ENCODE measurements at places on chromosomes 11 and 22.

GRCh38 chr11:112455791-112456190 is 195.1 kb upstream of the PLET1 start:
- no peak for DNase-seq

DNA sequence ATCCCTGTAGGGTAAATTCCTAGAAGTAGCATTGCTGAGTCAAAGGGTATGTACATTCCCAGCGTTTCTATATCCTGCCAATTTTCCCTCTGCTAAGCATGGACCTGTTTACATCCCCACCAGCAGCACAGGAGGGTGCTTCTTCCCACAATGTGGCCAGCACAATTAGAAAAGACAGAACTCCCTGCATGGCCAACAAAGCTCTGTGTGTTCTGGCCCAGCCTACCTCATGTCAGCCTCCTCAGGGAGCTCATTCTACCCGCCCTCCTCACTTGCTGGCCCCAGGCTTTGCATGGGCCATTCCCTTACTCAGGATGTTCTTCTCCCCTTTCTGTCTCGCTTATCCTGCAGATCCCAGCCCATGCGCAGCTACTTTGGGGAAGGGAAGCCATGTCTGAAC is 186.1 kb downstream of the DSCAML1 start:
- no peak for DNase-seq

DNA sequence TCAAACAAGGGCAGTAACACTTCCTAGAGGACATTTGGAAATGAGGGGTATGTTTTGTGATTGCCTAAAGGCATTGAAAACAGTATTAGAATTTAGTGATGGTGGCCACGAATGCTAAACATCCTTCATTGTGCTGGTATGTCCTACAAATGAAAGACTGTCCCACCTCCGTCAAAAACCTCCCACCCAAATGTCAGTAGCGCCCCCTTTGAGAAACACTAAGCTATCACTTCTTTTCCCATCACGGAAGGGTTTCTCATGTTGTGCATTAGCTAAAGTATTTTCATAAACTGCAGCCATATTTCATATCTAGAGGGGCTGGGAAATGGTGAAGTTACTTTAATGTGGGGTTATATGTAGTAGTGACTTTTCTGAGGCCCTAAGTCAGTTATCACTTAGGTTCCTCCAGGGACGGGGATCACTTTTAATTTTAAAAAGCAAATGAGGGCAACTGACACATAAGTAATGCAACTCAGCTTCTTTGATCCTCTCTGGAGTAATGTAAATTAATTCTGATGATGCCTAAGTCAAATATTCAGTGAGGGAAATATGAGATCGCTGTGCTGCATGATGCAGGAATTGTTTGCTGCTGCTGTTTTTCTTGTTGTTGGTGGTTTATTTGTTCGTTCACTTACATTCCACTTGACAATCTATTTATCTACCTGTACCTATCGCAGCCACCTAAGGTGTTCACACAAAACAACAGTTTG is 1403.4 kb upstream of the TENM4 start:
- no peak for DNase-seq

- DNase-seq, result no peak
These were observed 286.7 kb upstream of the CCDC90B start for GRCh38 chr11:83572581-83573496.

DNA sequence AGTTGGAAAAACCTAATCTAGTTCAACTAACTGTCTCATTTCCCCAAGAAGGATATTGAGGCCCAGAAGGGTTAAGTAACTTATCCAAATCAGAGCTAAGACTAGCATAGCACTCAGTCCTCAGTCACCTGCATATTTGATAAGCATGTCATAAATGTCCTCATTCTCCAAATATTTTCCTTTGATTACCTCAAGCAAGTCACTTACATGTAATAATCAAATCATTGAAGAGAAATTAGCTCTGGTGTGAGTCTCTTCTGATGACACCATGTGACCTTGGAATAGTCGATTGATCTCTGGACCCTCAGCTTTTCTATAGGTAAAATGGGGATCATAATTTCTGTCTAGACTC is 48.8 kb upstream of the PICALM start:
- DNase-seq, result no peak

DNA sequence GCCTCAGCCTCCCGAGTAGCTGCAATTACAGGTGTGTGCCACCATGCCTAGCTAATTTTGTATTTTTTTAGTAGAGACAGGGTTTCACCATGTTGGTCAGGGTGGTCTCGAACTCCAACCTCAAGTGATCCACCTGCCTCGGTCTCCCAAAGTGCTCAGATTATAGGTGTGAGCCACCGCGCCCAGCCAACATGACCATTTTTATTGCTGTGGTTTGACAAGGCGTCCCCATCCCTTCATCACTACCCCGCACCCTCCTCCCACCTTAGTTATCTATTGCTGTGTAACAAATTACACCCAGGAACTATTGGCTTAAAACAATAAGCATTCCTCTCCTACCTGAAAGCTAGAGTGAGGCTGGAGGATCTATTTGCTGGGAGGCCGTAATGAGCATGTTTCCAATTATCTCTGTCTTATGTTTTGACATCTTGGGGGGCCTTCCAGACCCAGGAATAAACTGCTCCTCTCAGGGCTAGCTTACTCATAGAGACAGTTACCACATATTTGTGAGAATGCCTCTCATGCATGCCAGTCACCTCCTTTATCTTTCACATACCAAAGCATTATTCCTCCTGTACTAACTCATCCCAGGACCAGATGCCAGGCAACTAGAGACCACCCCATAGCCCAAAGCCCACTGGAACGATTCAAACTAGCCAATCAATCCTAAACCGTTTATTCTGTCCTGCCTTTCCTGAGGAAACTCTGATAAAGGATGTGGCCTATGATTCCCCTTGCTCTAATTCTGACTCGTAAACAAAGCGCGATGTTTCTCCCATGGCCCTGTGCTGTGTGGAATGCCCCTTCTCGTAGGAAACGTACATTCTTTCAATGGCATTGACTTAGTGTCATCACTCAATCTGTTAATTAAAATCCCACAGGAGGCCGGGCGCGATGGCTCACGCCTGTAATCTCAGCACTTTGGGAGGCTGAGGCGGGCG is 19.4 kb downstream of the SNU13 start:
- no peak for DNase-seq

GRCh38 chr11:11931461-11932055 is 76.9 kb downstream of the DKK3 start:
- DNase-seq, result peak; percentile 50

- DNase-seq, result no peak
These were observed 624.5 kb downstream of the OPCML start for GRCh38 chr11:132907651-132908413.

DNA sequence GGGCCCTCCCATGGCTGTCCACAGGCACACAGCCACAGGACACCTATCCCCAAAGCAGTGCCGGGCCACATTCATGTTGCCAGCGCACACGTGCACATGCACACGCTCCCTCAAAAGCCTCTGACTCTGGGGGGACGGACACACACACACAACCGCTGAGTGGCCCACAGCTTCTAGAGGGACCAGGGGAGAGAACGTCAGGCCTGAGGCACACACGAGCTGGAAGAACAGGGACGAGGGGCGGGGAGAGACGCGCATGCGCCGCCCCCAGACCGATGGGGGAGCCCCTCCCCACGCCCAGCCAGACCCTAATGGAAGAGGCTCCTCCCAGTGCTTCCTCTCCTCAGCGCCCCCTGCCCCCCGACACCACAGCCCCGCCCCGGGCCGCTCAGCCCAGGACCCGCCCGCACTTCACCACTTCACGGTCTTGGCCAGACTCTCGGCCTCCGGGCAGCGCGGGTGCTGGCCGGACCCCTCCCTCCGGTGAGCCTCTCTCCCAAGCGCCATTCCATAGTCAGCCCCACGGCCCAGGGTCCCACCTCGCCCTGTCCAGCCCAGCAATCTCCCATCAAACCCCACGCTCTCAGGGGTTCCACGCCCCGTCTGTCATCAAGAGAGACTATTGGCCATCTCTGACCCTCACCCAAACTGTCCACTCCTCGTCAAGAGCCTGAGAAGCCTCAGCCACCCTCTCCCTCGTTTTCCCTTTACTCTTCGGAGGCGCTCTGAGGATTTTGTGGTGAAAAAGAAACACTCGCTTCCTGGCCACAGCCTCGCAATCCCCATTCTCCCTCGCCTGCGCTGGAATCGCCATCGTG is 11.7 kb downstream of the NRXN2 start:
- DNase-seq, result no peak

DNA sequence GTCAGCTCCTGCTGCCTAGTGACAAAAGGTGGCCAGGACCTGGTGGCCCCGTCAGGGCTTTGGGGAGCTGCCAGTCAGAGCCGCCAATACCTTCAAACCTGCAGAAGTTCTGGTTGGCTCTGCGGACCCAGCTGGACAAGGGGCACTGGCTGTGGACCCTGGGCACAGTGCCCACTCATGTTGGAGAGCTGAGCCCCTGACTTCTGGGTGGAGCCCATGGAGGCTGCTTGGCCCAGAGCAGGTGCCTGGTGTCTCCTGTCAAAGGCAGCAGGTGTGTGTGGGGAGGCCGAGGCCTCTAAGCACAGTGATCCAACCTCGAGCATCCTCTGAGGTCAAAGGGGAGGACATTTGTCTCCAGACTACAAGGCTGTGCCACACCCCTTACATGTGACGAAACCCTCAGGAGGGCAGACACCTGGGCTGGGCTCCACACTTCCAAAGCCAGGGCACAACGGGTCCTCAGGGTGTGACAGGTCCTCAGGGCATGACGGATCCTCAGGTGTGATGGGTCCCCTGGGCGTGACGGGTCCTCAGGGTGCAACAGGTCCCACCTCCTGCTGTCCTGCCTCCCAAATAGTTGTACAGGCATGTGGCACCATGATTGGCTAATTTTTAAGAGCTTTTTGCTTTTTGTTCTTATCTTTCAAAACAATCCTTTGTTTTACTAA is 37.0 kb downstream of the MUC2 start:
- DNase-seq, result no peak

GRCh38 chr22:47872761-47873535 is 1110.5 kb downstream of the TBC1D22A start:
- DNase-seq, result no peak

GRCh38 chr11:94211261-94211830 is 82.7 kb downstream of the PANX1 start:
- DNase-seq, result no peak

DNA sequence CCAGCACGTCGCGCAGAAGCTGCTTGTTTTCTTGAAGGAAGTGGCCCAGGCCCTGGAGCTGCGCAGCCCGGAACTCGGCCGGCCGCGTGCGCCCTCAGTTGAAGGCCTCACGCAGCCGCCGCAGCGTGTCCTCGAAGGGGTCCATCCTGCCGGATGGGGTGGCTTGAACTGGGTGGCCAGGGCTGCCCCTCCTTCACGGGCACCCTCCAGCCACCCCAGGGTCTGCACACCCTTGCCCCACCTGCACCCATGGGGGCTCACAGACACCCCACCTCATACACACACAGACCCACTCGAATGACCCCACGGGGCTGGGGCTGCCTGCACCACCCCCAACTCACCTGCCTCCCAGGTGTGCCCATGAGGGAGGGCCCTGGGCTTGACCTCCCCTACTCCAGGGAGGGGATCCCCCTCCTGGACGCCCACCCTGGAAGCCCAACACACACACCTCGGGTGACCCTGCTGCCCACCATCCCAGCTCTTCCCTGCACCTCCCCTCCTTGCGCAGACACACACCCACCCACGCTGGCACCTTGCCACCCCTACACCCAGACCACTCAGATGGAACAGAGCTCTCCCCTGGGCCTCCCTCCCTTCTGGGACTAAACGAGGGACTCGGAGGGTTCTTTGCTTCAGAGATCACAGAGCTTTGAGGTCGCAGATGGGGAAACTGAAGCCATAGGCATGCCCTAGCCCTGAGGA is 6.8 kb downstream of the ALDH3B2 start:
- no peak for DNase-seq

- peak; percentile 53 for DNase-seq
These were observed 7.3 kb upstream of the SYT7 start for GRCh38 chr11:61587951-61588727.

GRCh38 chr11:66716996-66717395 is 12.0 kb downstream of the SPTBN2 start:
- DNase-seq, result no peak

DNA sequence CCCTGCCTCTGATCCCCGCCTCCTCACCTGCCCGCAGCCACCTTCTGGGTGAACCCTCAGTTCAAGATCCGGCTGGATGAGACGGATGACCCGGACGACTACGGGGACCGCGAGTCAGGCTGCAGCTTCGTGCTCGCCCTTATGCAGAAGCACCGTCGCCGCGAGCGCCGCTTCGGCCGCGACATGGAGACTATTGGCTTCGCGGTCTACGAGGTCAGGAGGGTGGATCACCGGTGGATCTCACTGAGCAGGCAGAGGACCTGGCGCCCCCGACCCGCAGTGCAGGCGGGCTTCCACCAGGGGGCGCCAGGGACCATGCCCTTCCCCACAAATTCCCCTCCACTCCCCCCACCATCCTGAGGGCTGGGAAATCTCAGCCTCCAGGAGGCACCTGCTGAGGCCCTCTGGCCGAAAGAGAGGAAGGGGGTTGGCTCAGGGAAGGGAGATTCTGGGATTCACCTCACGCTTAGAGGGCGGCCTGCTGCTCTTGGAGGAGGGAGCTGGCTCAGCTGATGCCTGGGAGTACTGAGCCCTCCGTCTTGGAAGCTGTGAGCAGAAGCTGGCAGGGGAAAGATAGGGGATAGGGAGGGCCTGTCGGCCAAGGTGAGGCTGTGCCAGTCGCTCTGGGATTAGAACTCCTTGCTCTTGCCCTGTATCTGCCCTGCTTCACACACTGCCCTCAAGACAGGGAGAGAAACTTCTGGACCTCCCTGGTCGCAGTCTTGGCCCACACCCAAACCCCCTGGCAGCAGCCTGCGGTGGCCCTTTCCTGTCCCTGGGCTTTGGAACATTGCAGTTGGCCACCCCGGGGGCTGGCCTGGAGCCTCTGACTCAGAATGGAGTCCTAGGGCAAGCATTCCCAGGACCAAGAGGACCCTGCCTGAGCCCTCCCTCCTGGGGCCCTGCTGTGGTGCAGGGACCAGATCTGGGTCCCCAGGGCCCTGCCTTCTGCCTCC is 23.2 kb downstream of the CAPN1 start:
- peak; percentile 34 for DNase-seq

- DNase-seq, result no peak
These were observed 26.0 kb downstream of the MUC2 start for GRCh38 chr11:1100417-1101245.

DNA sequence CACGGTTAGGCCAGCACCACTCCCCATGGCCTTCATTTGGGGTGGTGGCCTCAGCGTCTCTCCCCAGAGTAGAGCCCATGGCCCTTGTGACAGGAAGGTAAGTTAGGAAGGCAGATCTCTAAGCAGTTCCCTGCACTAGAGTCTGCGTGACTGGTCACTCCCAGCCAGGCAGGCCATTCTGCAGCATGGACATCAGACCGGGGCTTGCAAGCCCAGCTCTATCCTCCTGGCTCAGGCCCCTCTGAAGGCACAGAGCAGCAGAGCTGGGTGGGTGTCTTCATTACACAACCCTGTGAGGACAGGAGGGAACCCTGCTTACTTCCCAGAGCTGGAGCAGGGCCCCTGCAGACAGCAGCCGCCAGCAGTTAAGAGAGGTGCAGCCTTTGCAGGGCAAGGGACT is 77.3 kb downstream of the PIWIL3 start:
- no peak for DNase-seq

- no peak for DNase-seq
These were observed 32.5 kb downstream of the SYT13 start for GRCh38 chr11:45253640-45254039.

- DNase-seq, result no peak
These were observed 380.1 kb upstream of the SYN3 start for GRCh38 chr22:33438273-33438672.

Measured in CD8-positive, alpha-beta T cell (primary cell).